ENCODE measurements at places on chromosomes 2 and 18.

DNA sequence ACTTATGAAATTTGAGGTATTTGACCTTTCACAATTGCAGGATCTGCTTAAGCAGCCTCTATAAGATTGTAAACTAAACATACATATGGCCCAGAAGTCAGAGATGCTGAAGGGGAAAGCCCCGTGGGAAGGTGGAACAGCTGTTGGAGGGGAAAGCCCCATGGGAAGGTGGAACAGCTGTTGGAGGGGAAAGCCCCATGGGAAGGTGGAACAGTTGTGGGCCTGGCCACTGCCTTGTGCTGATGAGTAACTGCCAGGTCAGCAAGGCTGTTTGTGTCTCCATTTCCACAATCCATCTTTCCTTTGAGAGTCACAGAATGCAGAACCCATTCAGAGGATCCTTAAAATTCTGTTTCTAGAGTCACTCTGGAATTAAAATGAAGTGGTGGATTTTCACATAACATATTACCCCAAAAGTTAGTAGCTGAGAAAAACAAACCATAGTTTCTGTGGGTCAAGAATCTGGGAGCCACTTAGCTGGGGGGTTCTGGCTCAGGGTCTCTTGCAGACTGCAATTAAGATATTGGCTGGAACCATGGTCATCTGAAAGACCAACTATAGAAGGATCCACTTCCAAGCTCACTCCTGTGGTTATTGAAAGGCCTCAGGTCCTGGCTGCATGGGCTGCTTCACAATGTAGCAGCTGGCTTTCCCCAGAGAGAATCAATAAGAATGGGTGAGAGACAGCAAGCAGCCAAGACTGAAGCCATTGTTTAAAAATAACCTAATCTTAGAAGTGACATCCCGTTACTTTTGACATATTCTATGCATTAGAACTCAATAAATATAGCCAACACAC is 86.6 kb upstream of the CAVIN2 start:
- no peak for DNase-seq

- no peak for DNase-seq
Observed at GRCh38 chr2:105739426-105739825, 5.3 kb upstream of the NCK2 start.

- no peak for DNase-seq
Observed at GRCh38 chr2:45120546-45120945, 111.3 kb upstream of the SIX2 start.

GRCh38 chr2:145931781-145932395 is 1412.0 kb upstream of the ZEB2 start:
- no peak for DNase-seq
